ENCODE measurements at places on chromosomes 16 and 17.

DNA sequence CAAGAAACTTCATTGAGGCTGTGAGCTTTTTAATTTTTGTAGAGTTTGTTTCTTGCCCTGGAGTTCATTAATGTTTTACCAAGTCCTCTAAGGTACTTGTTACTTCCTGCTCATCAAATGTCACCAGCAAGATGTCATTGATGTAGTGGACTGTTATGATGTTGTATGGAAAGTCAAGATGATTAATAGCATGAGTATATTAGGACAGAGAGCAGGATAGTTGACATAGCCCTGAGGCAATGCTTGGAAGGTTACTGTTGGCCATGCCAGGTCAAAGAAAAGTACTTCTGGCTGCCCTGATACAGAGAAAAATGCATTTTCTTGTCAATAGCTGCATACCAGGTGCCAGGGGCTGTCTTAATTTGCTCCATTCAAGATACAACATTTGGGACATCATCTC, 6.7 kb downstream of the KRTAP1-5 start:
- DNase-seq: no peak

DNA sequence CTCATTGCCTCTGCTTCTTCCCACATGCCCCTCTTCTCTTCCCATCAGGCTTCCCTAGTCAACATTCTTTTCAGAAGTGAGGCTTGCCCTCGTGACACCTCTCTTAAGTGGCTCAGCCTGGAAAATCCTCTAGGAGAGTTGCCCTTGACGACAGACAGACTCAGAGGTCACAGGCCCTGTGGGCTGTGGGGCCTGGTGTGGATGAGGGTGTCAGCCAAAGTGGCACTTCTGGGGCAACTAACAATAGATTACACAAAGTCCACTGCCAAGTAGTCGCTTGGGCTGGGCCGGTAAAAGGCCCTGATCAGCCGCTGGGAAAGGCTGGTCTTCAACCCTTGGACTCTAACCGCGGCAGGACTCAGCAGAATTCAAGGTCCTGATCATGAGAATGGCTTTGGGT, 33.7 kb upstream of the METTL16 start:
- DNase-seq: no peak

DNA sequence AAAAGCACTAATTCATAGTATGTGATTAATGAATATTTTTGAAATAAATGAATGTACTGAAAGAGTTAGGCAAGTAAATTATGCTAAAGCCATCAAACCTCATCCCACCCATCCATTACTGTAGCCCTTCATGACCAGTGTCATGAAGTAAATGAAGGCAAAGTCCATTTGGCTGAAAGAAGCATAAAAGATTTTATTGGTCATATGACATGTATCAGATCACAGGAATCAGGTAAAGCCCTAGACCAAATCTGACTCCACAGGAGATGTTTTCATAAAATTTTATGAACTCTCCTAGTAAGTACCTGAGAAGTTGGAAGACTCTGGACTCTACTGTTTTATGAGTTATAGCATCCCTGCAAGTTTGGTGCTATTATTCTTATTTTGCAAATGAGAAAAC, 213.5 kb downstream of the TMEM114 start:
- no peak for DNase-seq

- DNase-seq: peak; percentile 74
These were observed 176.8 kb downstream of the KATNIP start for GRCh38 chr16:27726621-27727261.

DNA sequence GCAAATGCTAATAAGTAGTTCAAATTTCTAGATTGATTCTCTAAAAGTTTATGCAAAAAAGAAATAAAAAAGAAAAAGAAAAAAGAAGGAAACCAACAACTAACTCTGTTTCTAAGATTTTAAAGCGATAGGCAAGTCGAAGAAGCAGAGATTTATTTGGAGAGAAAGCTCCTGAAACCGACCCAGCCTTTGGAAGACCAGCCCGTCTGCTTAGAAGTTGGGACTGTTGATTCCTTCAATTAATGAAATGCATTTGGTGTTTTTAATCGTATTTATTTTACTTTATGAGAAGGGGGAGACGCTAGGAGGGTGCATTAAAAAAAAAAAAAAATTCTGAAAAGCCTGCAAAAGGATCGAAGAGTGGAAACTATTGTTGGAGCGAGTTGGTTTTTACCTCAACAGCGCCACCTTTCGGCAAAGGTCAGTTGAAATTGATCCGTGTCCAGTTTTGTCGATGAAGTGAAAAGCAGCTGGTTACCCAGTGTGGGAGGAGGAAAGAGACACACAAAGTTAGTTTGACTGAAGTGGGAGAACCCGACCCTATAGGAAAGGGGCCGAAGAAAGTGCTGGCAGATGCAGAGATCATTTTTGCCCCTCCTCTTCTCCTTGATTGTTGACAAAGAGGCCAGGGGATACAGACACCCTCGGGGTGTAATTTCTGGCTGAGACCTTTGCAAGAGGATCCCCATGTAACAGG, 1.5 kb upstream of the MAF start:
- DNase-seq: peak; percentile 35

- DNase-seq: no peak
These were observed 39.0 kb downstream of the ADCY9 start for GRCh38 chr16:4077174-4077649.

- DNase-seq: no peak
These were observed 381.1 kb downstream of the WWOX start for GRCh38 chr16:78480588-78480987.

DNA sequence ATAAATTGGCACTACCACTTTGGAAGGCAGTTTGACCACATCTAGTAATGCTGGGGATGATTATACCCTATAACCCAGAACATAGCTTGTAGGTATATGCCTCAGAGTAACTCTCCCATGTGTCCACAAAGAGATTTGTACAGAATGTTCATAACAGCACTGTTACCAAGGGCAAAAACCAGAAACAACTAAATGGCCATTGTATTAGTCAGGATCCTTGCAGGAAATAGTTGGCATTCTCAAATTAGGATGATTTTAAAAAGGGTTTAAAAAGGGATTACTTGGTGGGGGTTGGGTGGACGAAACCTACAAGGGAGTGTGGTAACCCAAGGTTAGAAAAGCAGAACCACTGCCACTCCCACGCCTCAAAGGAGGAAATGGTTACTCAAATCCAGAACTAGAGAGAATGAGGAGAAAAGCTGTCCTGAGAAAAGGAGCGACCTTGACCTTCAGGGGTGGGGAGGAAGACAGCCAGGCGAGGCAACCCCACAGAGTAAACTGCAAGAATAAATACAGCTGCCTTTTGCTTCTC, 2.1 kb downstream of the CPPED1 start:
- DNase-seq: peak; percentile 46

DNA sequence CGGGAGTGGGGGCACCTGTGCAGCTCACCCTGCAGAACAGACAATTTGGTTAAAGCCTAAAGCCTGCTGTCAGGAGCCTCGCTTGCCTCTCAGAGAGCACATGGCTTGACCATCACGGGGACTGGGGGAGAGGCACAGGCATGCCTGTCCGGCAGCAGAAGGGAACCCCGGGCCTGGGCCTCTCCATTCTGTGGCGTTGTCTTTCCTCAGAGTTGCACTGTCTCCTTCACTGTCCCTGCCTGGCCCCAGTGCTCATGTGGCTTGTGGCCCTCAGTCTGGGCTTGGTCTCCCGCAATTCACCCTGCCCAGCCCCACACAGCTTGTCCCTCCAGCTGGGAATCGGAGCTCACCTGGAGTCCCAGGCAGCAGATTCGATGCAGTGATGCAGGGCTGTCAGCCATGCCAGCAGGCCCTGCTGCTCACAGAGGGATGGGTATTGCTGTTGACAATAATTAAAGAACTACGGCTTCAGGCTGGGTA, 189.9 kb downstream of the SEC14L1 start:
- DNase-seq: no peak

- peak; percentile 74 for DNase-seq
These were observed 52.8 kb downstream of the GSG1L start for GRCh38 chr16:28010671-28011070.

DNA sequence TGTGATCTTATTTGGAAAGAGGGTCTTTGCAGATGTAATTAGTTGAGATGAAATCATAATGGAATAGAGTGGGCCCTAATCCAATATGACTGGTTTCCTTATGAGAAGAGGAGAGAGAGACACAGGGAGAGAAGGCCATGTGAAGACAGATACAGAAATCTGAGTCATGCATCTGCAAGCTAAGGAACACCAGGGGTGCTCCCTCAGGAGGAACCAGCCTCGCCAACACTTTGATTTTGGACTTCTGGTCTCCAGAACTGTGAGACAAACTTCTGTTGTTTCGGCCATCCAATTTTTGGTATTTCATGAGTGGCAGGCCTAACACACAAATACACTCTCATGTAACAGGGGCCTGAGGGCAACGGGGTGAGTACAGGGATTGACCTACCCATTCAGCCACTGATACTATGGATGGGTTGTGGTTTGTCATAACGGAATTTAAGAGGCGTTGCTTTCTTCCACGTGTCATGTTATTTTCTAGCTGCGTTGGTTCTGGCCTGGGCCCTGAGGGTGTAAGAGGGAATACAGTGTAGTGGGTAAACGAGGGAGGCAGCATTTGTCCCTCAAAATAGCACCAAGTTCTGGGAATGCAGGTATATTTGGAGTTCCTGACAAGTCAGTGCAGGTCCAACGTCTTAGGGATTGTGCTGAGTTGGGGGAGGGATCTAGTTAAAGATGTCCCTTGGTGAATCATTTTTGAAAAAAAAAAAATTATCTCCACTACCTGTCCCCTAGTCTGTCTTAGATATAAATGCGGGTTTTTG, 17.7 kb downstream of the PLCG2 start:
- no peak for DNase-seq

- DNase-seq: no peak
These were observed 9.6 kb upstream of the RBFOX3 start for GRCh38 chr17:79620207-79621038.

Measured in MG63 (cell line).